Mammary epithelial cell (primary cell): ENCODE measurements at places on chromosomes 6 and 20. TPM values are rescaled to one million over a fixed set of nuclear protein-coding genes. Genes with fewer than 3 reads are reported as not detected.

ARMH2 gene
- not detected in 2 replicates for total RNA-seq

DNA sequence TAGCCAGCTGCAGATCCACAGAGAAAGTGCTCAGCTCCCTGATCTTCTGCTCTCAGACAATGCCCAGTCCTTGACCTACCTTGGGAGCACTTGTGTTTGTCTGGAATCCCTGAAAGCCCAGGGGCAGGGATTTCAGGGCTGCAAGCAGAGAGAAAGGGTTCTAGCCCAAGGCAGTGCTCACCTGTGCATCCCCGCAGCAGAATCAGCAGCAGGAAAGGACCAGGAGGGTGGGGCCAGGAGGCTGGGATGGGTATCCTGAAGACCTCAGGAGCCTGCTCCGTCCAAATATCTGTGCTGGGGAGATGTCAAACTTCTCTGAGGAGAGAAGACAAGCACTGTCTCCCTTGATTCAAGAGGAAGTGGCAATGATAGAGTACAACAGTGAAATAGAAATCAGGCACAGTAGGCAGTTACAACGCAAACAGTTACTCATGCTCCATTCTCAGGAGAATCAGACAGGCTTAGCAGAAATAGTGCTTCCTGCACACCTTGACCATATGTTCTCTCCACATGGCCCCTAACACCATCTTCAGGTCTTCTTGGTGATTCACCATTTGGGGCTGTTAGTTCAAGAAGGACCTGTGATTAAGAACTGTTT lies 28.7 kb upstream of the SIRPG start:
- DNase-seq = no peak

DNA sequence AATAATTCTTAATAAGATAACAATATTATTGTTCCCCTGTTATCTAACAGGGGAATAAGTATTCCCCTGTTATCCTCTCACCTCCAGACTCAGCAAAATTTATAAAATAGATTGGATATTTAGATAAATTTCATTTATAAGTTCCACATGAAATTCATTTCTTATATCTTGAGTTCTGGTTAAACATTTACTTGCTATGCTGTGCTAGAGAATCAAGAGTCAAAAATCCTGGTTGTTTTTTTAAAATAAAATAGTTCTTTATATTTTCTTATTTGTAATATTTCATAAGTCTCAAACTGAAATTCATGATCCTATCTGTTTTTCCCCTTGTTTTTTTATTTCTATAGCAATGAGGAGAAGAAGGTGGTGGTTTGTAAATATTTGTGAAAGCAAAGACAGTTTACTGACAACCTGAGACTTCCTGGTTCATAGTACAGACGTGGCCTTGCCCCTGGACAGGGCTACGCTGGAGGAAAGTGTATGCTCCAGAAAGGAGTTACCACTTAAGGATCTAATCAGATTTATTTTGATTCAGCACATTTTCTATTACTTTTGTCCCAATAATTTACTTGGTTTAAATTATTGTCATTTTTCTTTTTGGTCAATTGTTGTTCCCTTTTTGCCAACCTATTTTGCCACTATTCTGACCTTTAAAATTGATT lies 37.8 kb upstream of the MARCKS start:
- DNase-seq = no peak

GRCh38 chr20:17210983-17211382 lies 15.9 kb upstream of the PCSK2 start:
- DNase-seq = peak; percentile 40

DNA sequence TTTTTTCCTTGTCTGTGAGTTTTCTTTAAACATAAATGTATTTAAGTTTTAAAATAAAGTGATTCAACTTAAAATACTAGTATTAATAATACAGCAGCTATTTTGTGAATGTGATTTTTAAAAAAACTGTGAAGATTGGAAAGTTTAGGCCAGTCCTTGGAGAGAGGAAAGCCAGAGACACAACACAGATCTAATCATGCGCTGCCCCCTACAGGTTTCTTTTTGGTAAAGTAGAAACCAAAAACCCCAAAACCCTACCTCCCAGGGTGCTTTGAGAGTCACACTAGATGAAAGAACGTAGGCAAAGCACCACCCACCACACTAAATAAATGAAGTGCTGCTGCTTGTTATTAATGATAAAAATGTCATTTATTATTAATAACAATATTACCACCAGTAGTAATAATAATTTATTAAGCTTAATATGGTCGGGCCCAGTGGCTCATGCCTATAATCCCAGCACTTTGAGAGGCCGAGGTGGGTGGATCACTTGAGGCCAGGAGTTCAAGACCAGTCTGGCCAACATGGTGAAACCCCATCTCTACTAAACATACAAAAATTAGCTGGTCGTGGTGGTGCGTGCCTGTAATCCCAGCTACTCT lies 33.7 kb downstream of the SLC9A8 start:
- DNase-seq = peak; percentile 48

DNA sequence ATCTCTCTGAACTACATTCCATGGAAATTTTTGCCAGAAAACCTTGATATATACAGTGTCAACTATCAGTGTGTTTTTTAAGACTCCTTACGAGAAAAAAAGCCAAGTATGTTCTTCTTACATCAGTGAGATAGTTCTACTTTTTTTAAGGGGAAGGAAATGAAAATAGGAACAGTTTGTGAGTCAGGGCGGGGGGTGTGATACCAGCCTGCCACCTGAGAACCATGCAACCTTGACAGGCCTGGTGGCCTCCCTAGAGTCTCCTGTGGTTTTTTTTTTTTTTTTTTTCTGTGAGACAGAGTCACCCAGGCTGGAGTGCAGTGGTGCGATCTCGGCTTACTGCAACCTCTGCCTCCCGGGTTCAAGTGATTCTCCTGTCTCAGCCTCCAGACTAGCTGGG lies 96.3 kb upstream of the GCM1 start:
- no peak for DNase-seq

- no peak for DNase-seq
Measured at GRCh38 chr6:142804490-142804889, 140.5 kb downstream of the HIVEP2 start.

DNA sequence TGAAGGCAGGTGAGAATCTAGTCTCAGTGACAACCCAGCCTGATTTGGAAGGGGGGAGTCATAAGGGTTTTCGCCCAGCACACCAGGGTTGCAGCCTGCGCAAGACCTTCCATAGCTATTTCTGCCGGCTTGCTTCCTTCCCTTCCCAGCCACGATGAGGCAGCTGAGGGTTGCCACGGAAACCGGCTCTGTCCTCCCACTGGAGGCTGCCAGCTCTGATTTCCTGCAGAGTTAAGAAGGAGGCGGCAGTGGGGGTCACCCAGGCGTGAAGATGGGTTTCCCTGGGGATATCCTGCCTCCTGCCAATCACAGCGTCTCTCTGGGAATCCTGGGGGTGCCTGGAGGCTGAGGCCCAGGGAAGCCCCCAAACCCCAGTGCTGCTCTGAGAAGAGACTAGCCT lies 23.1 kb upstream of the KCNB1 start:
- DNase-seq = no peak

- no peak for DNase-seq
Measured at GRCh38 chr6:109922851-109923250, 55.3 kb upstream of the GPR6 start.

SIGLEC1 gene
- not detected in 2 replicates for total RNA-seq

GRCh38 chr6:10401632-10402223 lies 13.1 kb downstream of the TFAP2A start:
- DNase-seq = no peak

DNA sequence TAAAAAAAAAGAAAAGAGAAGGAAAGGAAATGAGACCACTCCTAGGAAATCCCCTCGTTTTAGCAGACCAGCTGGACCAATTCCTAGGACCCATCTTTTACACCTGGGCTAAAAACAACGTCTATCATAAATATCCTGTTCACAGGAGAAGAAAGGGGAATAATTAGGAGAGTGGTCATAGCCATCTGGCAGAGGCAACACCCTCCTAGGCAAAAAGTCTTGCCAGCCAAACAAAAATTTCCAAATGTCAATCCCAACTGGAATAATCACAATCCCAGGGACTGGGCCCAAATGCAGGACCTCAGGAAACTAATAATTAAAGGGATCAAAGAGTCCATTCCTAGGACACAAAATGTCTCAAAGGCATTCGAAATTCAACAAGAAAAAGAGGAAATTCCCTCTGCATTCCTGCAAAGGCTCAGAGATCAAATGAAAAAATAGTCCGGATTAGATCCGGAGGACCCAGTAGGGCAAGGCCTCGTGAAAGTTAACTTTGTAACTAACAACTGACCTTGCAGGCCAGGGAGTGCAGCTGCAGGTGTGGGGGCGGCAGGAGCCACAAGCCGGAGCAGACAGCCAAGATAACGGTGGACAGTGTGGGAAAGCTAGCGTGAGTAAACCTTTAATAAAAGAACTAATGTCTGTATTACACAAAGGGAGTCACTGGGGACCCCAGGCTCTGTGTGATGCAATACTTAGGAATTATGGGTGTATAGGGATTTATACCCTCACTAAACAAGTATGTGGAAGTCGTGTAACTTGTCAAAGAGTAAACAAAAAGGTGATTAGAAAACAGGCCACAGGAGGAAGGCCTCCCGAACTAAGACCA lies 11.7 kb downstream of the LCA5 start:
- peak; percentile 85 for DNase-seq

TGM3 gene
- total RNA-seq = not detected in 2 replicates

DNA sequence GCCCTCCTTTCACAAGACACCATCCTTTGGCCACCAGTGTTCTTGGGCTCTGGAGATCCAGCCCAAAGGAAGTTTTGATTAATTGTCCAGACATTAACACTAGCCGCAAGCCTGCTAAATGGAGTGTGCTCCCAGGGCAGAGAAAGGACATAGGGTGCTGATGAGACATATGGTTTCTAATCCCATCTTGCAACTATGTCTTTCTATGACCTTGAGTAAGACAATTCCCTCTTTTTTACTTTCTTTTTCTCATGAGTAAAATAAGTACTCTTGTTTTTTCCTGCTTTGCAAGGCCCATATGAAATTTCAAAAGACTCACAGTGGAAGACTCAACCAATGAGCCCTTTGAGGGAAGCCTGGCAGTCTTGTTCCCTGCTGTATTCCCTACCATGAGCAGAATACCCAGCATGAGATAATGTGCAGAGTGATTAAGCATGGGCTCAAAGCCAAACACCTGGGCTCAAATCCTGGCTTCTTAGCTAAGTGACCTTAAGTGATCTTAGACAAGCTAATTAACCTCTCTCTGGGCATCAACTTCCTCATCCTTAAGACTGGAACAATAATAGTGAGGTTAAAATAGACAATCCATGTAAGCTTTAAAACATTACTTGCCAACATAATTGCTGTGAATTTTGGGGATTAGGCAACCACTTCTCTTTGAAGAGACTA lies at the start of gene WFDC10B:
Gene WFDC10B (minus strand): TSS at position 51 of the 669 bp plus-strand sequence. CDS start 19,027 bp downstream, outside the sequence.
- peak; percentile 21 for DNase-seq

GRCh38 chr6:37862430-37862829 lies 42.9 kb downstream of the ZFAND3 start:
- no peak for DNase-seq

DNA sequence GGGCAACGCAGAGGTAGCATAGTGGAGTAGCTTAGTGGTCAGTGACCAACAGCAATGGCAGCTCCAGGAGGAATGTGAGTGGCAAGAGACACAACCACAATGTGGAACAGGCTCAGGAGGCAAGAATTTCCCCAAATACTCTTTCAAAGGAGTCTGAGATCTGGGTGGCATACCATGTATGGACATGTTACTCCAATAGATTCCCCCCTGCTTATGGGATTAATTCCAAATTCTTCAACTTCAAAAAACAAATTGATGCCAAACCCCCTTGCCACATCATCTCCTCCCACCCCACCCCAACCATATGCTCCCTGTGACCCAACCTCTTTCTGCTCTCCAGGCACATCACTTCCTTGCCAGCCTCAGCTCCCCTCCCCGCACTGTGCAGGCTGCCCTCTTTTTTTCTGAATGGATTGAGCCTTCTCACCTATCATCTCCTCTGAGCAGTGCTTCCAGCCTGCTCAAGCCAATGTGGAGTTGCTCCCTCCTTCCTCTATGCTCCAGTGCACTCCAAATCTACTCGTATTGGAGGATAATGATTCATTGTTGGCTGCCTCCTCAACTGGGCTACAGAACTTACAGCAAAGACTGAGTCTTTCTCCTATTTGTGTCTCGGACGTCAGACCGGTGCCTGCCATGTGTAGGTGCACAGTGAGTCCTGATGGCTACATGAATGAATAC lies 93.0 kb upstream of the CEP85L start:
- peak; percentile 60 for DNase-seq

GCNT2 gene
- 0.33 TPM for total RNA-seq
